Cortex of kidney (tissue), 1 donor: ENCODE measurements at places on chromosomes 4 and X.

- no peak for DNase-seq
Measured at GRCh38 chr4:123599061-123599919, 202.7 kb downstream of the SPRY1 start.

GRCh38 chr4:46900082-46900481 is 9.0 kb downstream of the COX7B2 start:
- no peak for DNase-seq

GRCh38 chr4:42995343-42995944 is 102.9 kb downstream of the GRXCR1 start:
- DNase-seq = no peak

DNA sequence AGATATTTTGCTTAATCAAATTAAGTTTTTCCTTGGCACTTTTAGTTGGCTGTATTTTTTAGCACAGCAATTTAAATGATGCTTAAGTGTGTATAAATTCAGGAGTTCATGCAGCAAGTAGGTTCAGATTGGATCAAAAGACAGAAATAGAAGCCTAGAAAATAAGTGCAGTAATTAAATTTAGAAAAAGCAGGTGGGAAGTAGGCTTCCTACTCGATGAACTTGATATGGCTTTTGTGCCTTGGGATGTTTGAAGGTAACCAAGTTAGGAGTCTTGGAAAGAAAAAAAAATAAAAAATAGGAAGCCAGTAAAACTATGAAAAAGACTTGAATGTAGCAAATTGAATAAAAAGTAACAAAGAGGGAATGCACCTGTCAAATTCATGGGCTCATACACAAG is 372.3 kb downstream of the SPOCK3 start:
- no peak for DNase-seq

DNA sequence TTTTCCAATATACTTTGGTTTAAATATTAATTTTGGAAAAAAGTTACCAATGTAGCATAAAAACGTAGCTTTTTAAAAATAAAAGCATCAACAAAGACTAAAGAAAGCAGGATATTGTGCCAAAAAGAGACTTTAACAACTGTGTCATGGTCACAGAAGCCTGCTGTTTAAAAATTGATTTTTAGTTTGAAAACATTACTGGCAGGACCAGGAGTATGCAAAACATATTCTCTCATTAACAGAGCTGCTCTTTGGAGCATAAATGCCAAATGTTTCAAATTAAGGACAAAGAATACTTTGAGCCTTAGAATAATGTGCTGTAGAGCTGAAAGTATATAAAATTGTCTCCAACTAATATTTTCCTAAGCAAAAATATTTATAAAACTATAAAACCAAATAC is 279.0 kb downstream of the ARAP2 start:
- no peak for DNase-seq

GRCh38 chr4:140710908-140711622 is 45.1 kb downstream of the TBC1D9 start:
- DNase-seq = no peak

GRCh38 chr4:84218031-84218430 is 281.1 kb downstream of the NKX6-1 start:
- no peak for DNase-seq

DNA sequence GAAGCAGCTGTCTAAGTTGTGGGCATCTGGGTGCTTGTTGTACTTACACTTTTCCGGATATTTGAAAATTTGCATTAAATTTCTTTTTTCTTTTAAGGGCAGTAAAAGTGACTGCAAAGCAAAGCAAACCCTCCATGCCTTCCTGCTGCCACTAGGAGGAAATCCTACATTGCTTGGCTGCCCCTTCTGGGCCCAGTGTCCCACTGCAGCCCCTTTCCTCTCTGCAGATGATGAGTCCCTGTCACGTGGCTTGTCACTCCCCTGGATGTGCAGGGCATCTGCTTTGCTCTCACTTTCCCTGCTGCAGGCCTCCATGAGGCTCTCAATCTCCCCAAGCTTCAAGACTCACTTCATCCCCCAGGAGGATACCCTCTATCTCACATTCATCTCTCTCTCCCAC is 12.7 kb downstream of the TSR2 start:
- DNase-seq = no peak

GRCh38 chrX:31649201-31649600 is 577.4 kb upstream of the FTHL17 start:
- no peak for DNase-seq
